H9 (cell line): ENCODE measurements at places on chromosomes 3 and 15.

GRCh38 chr3:20984594-20985205 lies 766.3 kb downstream of the ZNF385D start:
- DNase-seq = no peak

DNA sequence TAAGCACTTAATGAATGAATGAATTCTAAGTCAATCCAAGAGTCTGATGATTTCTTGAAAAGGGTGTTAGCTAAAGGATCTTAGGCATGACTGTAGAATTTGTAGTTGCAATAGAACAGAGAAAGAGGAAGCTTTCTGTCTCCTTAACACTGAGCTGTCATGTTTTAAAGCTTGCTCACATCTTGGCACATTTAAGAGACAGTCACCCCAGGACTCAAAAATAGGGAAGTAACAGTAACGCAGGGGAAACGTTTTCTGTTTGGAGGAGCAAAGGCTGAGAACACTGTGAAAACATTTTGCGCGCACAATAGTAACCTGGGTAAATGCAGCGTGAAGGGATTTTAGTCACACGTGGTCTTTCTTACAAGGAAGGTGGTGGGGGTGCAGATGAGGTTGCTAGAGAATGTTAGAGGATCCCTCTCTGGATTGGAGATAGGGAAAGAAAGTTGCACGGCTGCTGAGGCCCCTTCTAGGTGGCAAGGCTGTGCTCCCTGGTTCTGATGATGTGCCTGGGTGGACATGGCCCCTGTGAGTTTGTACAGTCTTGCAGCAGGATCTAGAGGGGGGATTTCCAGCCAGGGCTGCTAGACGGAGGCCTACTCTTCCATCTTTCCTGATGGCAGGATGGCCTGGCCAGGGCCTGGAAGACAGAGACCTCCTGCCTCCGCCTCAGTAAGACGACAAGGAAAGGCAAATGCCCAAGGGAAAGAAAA lies 12.0 kb downstream of the STARD5 start:
- DNase-seq = no peak

DNA sequence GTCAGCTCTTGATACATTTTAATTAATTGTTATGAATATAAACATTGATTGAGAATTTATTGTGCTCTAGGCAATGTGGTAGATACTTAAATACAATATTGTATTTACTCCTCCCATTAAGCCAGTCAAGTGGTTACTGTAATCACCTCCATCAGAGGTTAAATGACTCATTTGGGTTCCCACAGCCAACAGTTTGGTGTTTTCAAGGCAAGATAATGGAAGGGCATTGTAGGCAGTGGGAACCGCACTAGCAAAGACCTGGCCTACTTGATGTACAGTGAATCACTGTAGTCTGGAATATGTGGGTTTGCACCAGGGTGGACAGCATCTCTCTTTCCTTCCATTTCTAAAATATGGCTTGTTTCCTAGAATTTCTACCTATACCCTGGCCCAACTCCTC lies 127.4 kb downstream of the EDEM1 start:
- DNase-seq = no peak

DNA sequence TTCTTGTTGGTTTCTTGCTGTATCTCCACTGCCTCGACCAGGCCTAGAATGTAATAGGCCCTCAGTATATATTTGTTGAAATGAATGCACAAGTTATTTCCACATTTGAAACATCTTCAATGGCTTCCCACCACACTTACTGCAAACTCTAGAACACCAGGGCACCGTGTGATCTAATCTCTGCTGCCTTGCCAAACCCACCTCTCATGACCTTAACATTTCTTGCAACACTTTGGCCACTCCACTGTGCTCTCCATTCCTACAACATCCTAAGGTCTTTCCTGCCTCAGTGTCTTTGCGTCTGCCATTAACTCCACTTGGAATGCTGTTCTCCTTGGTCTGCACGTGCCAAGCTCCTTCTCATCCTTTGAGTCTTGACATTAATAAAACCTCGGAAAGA lies 14.1 kb downstream of the FRMD4B start:
- no peak for DNase-seq

GRCh38 chr15:77816983-77817382 lies 184.3 kb upstream of the LINGO1 start:
- peak; percentile 48 for DNase-seq

GRCh38 chr3:37227870-37228549 lies 53.6 kb upstream of the LRRFIP2 start:
- no peak for DNase-seq

DNA sequence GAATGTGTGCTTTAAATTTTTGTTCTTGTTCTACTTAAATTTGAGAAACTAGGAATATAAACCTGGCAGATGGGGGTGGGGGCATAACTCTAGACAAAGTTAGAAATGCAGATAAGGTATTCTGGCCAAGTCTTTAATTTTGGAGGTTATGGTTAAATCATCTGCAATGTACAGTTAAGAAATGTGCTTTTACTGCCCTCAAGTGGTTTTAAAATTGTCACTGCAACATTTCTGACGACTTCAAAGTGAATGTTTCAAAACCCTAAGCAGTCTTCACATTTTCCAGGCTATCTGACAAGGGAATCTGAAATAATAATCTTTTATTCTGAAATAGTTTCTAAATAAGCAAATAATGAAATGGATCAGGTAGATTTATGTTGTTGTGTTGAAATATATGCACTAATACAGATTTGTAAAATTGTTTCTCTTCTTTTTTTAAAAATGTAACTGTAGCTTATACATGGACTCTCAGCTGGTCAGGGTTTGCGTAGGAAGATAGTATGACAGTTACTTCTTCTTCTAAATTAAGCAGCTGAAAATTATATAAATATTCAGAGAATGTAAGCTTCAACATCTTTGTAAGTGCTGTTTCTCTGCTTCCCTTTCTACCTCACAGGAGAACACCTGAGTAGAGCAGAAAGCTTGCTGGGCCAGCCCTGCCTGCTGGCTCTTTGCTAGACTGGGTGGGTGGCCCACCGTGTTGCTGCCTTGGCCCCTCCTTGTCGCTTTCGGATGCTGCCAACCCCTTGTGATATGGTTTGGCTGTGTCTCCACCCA lies 45.0 kb downstream of the SUCNR1 start:
- no peak for DNase-seq

GRCh38 chr3:133138017-133138416 lies 99.8 kb downstream of the TMEM108 start:
- DNase-seq = no peak

- no peak for DNase-seq
Measured at GRCh38 chr3:185677146-185677829, 91.2 kb downstream of the SENP2 start.

DNA sequence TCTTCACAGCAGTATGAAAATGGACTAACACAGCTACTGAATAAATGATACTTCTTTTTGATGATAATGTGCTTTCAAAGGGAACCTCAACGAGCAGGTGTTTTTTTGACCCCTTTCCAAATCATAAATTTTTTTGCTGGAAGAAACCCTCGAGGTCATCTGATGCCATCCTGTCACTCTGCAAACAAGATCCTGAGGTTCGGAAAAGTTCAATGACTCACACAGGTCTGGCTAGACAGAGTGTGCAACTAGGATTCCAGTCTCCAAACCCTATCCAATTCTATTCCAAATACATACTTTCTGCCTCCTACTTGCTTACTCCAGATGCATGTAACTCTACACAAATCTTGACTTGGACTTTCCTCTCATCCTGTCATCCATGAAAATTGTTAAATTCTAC lies 124.7 kb downstream of the NEDD4 start:
- DNase-seq = no peak

GRCh38 chr3:186311441-186311840 lies 50.6 kb downstream of the DGKG start:
- DNase-seq = no peak

- no peak for DNase-seq
Measured at GRCh38 chr3:197353867-197354567, 55.6 kb upstream of the DLG1 start.

DNA sequence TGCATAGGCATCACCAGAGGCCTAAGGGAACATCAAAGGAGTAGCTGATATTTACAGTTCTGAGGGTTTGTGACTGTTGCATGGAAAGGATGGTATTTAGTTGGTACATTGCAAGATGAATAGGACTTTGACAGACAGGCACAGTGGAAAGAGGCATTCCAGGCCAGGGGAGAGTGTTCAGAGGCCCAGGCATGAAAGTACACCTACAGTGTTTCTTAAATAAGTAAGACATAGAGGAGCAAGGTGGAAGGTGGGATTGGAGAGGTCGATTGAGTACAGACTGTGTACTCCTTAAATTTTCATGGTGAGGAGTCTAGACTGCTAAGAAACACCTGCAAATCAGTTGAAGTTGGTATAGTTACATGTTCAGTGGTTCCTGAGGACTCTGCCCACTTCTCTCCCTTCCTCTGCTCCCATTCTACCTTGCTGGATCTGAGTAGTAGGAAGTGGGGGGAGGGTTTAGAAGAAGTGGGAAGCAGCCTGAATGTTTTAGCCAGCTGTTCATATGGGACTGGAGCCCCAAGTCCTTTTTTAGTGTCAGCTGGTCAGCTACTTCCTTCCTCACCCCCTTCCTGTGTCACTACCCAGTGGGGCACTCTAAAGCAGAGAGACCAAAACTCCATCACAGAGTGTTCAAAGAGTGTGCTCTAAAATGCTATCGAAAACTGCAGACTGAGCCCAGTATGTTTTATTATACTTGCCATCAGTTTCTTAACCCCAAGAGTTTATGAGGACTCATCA lies 14.0 kb downstream of the KLHL18 start:
- DNase-seq = no peak

GRCh38 chr3:39080026-39080425 lies 27.4 kb downstream of the GORASP1 start:
- DNase-seq = no peak

DNA sequence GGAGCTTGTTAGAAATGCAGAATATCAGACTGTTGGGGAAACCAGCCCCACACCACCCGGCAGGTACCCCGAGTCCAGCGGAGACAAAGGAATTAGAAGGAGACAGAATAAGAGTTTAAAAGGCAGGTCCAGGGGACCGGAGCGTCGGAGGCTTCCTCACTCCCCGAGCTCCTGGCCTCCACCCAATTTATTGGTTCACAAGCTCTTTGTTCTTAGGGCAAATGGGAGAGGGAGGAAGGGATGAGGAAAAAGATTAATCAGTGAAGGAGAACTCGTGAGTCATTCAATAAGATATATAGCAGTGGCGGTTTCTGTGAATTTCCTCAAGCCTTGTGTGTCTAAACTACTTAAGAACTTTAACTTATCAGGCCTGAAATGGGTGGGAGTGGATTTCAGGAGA lies 32.1 kb upstream of the WDR72 start:
- no peak for DNase-seq

DNA sequence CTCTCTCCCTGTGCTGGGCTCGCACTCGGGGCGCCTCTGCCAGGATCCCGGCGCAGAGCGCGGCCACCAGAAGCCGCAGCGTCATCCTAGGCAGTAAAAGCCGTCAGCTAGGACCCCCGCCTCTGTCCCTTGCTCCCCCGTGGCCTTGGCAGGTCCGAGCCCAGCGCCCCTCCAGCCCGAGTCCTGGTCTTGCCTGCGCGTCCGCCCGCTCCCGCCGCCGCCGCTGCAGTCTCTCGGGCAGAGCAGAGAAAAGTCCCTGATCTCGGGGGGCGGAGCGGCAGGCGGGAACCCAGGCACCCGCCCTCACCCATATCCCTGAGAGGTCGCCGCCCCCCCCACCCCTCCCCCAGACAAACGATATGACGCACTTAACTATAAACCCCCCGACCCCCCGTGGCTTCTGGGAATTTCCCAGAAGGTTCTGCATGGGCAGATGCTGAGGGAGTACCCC lies at the start of gene COL7A1:
COL7A1 (minus strand) TSS at position 255 of the 451 bp plus-strand sequence; CDS start at position 85, 170 bp downstream.
- DNase-seq = peak; percentile 53

DNA sequence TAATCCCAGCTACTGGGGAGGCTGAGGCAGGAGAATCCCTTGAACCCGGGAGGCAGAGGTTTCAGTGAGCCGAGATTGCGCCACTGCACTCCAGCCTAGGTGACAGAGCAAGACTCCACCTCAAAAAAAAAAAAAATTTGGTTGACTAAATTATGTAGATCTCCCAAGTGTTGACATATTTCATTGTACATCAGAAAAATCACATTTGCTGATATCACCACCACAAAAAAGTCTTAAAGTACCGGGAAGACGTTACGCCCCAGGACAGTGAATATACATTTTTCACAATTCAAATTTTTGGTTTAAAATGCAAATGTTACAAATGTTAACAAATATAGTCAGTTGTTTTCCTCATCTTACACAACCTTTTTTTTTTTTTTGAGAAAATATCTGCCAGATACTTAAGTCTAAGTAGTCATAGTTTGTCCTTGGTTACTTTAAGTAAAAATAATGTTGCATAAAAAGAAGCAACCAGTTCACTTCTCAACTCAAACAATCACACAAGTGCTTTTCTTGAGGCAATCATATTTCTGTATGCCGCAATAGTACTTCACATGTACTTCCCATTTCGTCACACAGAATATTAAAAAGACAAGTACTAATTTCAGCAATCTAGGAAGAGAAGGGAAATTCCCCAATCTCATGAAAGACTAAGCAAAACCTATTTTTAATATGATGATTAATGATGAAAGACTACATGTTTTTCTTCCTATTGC lies 41.0 kb upstream of the TCF12 start:
- no peak for DNase-seq

DNA sequence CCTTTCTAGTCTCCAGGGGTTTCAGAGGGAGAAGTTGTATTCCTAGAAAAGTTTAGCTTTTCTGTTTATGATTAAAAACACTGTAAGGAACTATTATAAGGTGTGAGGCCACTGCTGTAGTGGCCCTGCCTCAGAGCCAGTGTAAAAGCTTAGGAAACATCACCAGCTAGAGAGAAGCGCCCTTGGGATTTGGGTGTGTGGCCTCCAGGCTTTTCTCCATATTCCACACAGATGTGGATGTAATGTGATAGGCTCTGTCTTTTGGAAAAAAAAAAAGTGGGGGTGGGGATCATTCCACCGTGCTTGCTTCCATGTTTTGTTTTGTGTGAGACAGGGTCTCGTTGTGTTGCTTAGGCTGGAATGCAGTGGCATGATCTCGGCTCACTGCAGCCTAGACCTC lies 13.9 kb downstream of the SEC61A1 start:
- no peak for DNase-seq

DNA sequence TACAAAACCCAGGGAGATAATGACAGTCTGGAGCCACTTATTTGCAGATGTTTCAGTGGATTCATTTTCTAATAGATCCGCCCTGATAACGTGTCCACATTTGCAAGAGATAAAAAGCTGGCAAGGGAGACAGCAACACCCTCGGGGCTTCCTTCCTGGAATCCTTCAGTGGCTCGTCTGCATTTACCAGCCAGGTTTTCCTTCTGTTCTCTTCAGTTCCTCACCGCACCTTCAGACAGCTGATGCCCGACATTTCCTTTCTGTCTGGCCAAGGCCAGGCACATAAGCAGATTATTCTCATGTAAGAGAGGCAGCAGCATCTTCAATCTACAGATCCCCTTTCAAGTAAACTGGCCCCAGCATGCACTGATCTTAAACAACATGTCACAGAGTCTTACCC lies 56.2 kb upstream of the SPATA12 start:
- DNase-seq = no peak
